ENCODE measurements at places on chromosomes 1 and 21.

GRCh38 chr21:34864370-34865149 is 184.5 kb downstream of the RUNX1 start:
- DNase-seq = no peak

GRCh38 chr21:24897883-24898282 is 709.4 kb downstream of the MRPL39 start:
- DNase-seq = no peak

- DNase-seq = no peak
Observed at GRCh38 chr1:240056350-240056749, 35.3 kb upstream of the FMN2 start.

DNA sequence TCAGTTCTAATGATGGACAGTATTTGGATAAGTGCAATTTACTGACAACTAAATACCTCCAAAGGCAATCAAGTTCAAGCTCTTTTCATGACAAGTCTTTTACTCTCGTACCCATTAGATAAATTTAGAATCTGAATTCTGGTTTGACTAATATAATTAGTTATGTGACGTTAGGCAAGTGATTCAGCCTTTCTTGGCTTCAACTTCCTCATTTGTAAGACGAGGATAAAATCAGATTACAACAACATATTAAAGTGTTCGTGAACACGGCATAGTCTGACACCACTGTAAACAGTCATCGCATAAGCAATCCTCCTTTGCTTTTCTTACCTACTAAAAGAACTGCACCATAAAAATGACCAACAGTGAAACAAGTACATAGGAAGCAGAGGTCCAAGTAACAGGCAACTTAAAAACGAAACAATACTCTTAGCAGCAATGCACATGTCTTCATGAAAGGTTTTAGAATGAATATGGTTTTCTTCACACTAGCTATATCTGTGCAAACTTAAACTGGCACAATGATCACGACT is 25.7 kb downstream of the COA6 start:
- DNase-seq = no peak

GRCh38 chr1:26838474-26839338 is 12.2 kb downstream of the ZDHHC18 start:
- no peak for DNase-seq

Data from skeletal muscle cell (primary cell).